CD8-positive, alpha-beta T cell (primary cell): ENCODE measurements at places on chromosomes 3 and 15. TPM values are rescaled to one million over a fixed set of nuclear protein-coding genes. Genes with fewer than 3 reads are reported as not detected.

CSTA gene
- not detected for total RNA-seq

ISLR2 gene
- total RNA-seq, result not detected

CDHR4 gene
- not detected for total RNA-seq

GOLGA8R gene
- total RNA-seq, result 2.4 TPM

CPLX3 gene
- total RNA-seq, result 0.36 TPM

PLCB2 gene
- 154 TPM for total RNA-seq

FOXB1 gene
- total RNA-seq, result not detected

DPPA4 gene
- total RNA-seq, result 2.8 TPM

ZNF501 gene
- total RNA-seq, result 0.75 TPM

BFSP2 gene
- total RNA-seq, result not detected

LSAMP gene
- not detected for total RNA-seq

RABL3 gene
- 15.2 TPM for total RNA-seq

ABHD5 gene
- 11.4 TPM for total RNA-seq

GUCA1C gene
- total RNA-seq, result not detected

GRCh38 chr3:12177126-12177525 is 18.4 kb upstream of the TIMP4 start:
- no peak for DNase-seq

GRCh38 chr3:44000586-44000985 is 241.1 kb upstream of the TOPAZ1 start:
- no peak for DNase-seq

DNA sequence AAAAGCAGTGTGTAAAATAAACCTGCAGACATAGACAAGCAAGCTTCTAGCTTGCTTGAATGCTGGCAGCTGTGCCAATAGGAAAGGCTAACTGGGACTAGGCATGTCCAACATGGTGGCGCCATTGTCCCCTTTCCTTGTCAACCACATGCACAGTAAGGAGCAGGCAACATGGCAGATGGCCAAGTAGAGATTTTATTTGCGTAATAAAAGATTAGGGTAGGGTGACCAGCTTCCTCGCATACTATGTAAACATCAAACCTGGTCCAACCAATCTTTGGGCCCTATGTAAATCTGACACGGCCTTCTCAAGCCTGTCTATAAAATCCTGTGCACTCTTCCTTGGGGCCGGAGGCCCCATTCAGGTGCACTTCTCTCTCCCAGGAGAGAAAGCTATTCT is 575.4 kb upstream of the GOLIM4 start:
- no peak for DNase-seq

DNA sequence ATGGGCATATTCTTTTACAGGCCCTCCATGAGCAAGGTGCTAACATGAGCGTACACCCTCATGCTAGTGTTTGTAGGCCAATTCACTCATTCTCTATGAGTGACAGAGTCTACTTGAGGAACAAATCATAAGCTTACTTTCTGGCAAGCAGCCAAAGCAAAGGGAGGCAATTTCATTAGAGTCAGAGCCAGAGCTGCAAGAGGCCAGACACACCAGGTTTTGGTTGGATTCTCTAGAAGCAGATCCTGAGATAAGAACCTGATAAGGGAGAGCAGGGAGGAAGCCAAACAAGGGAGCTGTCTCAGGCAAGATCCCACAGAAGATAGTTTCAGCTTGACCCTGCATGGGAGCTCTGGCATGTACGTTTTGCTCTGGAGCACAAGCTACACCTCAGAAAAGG is 214.1 kb upstream of the CTNNB1 start:
- no peak for DNase-seq

DNA sequence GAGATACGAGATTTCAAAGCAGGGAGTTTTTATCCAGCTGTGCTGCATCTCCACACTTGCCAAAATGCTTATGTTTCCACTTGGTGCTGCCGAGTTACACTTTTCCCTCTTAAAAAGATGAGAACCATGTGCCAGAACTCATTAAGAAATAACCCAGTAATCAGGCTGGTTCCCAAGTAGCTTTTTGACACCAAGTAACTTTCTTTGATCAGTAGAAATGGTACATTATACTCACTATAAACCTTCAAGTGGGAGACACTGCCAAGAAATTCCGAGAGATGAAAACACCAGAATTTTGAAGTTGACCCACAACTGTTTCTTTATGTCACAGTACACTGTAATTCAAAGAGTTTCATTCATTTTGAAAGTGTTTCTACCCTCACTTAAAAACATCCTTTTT is 164.6 kb upstream of the CCDC54 start:
- DNase-seq, result no peak

DNA sequence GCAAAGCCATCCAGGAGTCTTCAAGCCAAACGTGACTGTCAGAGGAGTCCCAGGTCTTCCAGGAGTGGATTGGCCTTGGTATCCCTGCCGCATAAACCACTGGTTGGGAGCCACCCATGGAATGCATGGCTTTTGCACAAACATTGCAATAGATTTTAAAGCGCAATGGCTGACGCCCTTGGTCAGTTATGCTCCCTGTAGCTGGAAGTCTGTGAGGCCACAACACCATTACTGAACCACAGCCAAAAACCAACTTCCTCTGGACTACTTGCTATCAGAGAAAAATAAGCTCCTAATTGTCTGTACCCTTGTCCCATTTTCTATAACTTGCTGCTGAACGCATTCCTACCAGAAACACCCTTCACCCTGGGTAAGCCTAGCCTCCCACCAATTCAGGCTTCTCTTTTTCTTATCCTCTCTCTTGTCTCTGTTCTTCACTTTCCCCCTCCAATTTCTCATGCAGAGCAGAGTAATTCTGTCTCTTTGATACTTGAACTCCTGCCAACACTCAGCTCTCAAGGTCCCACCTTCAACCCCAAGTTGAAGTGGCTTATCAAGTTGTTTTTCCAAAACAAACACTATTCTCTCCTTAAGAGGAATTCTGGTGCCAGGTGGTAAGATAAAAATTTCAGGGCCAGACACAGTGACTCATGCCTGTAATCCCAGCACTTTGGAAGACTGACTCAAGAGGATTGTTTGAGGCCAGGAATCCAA is 176.4 kb upstream of the UBE2E1 start:
- DNase-seq, result no peak

- DNase-seq, result no peak
Measured at GRCh38 chr3:159045279-159045885, 243.5 kb downstream of the MFSD1 start.

DNA sequence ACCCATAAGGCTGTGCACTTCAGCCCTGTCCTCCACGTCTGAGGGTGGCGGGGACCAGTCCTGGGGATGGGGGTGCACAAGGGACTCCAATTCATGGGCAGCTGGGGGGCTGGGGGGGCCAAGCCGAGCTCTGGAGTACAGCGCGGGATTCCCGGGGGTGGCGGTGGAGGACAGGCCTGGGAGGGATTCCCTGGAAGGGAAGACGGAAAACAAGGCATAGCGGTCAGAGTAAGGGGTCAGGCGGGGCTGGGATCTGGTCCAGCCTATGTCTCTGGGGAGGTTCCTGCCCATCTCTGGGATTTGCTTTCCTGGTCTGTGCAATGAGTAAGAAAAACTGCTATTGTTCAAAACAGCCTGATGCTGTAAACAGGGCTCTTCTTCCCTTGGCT is 8.1 kb upstream of the IGDCC3 start:
- no peak for DNase-seq

DNA sequence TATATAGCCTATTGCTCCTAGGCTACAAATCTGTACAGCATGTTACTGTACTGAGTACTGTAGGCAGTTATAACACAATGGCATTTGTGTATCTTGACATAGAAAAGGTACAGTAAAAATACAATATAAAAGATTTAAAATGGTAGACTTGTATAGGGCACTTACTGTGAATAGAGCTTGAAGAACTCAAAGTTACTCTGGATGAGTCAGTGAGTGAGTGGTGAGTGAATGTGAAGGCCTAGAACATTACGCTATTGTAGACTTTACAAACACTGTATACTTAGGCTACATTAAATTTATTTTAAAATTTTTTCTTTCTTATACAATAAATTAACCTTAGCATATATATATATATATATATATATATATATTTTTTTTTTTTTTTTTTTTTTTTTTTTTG is 140.0 kb upstream of the UBE2E1 start:
- DNase-seq, result no peak

DNA sequence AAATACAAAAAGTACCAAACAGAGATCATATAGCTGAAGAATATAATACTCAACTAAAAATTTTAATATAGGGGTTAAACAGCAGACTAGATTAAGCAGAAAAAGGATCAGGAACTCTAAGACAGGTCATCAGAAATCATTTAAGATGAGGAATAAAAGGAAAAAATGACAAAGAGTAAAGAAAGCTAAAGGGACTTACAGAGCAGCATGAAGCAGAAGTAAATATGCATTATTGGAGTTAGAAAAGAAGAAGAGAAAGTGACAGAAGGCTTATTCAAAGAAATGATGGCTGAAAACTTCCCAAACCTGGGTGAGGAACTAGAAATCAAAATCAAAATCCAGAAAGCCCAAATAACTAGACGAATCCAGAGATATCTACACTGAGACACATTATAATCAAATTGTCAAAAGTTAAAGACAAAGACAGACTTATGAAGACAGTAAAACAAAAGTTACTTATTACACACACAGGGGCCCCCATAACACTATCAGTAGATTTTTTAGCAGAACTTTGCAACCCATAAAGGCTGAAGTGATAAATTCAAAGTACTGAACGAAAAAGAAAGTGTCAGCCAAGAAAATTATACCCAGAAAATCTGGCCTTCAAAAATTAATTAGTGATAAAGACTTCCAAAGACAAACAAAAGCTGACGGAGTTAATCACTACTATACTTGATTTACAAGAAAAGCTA is 95.6 kb downstream of the SCAPER start:
- no peak for DNase-seq

DNA sequence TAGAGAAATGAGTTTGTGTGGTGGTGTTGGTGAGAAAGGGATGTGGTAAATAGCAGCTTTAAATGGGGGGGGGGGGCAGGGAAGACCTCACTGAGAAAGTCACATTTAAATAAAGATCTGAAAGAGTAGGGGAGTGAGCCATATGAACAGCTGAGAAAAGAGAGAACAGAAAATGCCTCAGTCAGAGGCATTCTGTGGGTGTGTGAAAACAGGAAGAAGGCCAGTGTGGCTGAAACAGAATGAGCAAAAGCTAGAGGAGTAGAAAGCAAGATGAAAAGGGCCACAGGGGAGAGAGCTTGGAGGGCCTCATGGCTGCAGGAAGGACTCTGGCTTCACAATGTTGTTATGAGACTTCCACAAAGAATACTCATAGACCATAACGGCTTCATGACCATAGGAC is 783.3 kb downstream of the ZPLD1 start:
- DNase-seq, result no peak

DNA sequence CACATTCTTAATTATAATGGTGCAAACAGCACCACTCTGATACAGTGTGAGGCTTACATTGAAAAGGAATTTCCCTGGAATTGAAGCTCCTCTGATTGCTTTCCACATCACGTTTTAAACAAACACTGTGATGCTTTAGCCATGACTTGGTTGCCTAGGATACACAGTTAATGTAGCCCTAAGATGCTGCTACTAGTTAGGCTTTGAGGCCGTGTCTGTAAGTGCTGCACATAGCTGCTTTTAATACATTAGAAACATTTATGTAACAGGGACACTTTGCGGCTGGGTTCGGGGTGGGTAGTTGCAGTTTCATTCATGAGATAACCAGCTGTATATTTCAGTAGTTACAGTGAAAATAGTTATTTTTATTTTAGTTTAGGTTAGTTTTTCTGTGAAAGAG is 334.7 kb downstream of the NLGN1 start:
- no peak for DNase-seq

GRCh38 chr3:17602126-17602525 is 140.3 kb downstream of the TBC1D5 start:
- no peak for DNase-seq

- DNase-seq, result no peak
Measured at GRCh38 chr3:9666704-9667445, 17.6 kb downstream of the MTMR14 start.

GRCh38 chr15:71761649-71762048 is 48.7 kb upstream of the NR2E3 start:
- no peak for DNase-seq

GRCh38 chr15:91857772-91858171 is 4.3 kb downstream of the SLCO3A1 start:
- DNase-seq, result no peak

- no peak for DNase-seq
Measured at GRCh38 chr15:25062551-25063430, 108.0 kb downstream of the SNRPN start.

DNA sequence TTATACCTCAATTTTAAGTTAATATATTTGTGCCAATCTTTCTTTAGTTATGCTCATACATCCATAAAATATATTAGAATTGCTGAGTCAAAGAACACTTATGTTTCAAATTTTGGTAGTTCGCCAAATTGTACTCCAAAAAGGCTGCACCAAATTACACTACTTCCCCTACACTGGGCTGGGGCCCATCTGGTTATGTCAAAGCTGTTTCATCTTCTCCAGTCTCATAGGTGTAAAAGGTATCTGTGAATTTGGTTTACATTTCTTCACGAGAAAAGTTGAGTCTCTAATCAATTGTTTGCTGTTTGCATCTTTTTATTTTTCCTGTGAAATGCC is 706 bp downstream of the FSIP1 start:
- no peak for DNase-seq

DNA sequence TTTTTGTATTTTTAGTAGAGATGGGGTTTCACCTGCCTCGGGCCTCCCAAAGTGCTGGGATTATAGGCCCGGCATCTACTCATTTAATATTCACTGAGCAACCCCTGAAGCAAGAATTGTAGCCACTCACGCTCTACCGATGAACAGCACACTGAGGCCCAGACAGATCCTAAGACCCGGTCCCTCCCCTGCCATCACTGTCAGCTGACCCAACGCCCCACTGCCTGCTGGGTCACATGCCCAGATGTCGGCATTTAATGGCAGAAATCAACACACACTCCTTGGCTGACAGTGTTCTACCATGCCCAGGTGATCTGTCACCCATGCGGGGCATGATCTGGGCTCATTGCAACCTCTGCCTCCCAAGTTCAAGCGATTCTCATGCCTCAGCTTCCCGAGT is 3.2 kb upstream of the TMEM89 start:
- no peak for DNase-seq

- no peak for DNase-seq
Measured at GRCh38 chr3:50651920-50652529, 22.7 kb upstream of the DOCK3 start.
